ENCODE measurements at places on chromosomes 12 and 14.
A peak's percentile ranks its signal among the peaks of the same experiment; 100 is the strongest.

- no peak for DNase-seq
Measured at GRCh38 chr14:69354383-69355153, 43.5 kb downstream of the ERH start.

GRCh38 chr12:28424965-28425364 lies 234.7 kb downstream of the CCDC91 start:
- DNase-seq = no peak

DNA sequence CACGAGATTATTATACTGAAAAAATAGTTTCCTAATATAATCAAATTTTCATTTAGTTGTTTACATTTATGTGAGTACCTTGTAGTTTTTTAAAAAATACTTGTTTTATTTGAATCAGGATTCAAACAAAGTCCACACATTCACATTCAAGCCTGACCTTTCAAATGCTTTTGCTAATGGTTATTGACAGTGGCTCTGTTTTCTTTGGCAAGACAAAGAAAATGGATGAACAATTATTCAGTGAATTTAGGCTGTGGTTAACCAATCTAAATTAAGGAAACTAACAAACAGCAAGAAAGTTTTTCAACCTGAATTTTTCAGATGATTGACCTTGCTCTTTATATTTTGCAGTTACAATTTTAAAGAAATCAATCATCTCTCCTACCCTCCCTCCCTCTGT lies 9.7 kb downstream of the SLC4A8 start:
- no peak for DNase-seq

DNA sequence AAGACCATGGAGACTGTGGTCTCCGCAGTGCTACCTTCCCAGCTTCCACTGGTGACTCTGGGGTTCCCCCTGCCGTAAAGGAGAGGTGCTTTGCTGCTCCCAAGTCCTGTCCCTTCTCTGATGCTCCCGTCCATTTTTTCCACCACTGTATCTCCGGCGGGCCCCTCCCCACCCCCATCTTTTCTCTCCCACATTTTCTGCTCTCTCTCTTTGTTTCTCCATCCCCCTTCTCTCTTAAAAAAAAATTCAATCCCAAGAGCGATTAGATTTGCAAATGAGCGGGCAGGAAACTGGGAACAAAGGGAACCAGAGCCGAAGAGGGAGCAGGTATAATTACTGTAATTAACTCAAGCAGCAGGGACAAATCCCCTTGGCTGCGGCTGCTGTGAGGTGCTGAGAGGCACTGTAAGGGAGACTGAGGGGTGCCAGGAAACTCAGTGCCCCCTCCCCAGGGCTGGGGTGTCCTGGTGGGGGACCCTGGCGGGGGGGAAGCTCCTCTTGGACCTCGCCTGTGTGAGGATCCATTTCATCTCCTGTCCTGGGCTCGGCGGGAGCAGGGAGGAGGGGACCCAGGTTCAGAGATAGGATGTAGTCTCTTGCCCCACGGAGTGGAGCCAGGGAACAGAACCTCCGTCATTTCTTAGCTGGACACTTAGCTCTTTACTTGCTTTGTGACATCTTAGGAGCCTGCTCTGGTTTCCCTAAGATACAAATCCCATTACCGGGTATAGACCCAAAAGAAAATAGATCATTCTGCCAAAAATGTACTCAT lies 140.4 kb upstream of the NRXN3 start:
- DNase-seq = no peak

GRCh38 chr12:4261655-4262054 lies 11.9 kb upstream of the CCND2 start:
- DNase-seq = no peak

DNA sequence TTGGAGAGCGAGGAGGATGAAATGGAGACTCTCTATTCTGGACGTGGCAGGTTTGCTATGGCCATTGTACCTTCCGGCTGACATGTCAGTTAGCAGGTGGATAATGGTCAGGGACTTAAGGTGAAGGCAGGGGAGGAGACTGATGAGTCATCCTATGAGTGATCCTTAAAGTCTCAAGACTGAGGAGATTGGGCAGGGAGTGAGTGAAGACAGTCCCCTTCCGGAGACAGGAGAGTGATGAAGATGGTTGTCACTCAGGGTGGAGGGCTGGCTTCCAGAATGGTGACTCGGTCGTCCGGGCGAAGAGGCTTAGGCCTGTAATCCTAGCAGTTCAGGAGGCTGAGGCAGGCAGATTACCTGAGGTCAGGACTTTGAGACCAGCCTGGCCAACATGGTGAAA lies 49.8 kb upstream of the CCDC63 start:
- no peak for DNase-seq

GRCh38 chr12:102962532-102962931 lies 5.1 kb downstream of the ASCL1 start:
- peak; percentile 60 for DNase-seq

GRCh38 chr12:4281173-4281654 lies 7.7 kb downstream of the CCND2 start:
- DNase-seq = no peak

GRCh38 chr12:15928870-15929571 lies 17.9 kb downstream of the DERA start:
- DNase-seq = no peak

- no peak for DNase-seq
Measured at GRCh38 chr14:68879321-68879781, 86.5 kb upstream of the ZFP36L1 start.

GRCh38 chr12:73221836-73222235 lies 949.7 kb downstream of the TRHDE start:
- no peak for DNase-seq

DNA sequence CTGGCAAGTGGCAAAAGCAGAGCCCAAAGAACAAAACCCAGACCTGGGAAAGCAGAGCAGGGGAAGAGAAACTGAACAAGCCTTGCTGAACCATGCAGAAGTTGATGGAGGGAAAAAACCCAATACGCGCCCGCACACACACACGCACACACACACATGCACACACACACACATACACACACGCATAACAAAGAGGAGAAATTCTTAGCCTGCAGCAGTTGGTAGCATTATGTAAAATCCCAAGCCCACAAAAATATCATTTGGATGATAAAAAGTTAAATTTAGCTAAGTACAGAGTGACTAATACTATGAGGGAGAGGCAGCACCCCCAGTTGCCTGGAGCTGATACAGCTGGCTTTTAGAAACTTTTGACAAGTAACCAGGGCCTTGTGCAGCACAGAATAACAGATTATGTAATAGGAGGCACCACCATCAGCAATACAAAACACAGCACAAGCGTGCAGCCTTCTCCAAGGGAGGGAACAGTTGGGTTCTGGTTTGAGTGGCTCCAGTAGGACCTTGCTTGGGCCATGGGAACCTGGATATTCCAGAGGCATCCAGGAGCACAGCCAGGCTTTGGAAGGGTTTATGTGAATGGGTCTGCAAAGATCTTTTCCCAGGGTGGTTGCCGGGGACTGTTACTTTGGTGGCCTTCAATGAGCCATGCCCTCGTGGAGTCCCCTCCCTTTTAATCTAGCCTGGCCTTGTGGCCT lies 35.3 kb downstream of the PITPNM2 start:
- DNase-seq = no peak

GRCh38 chr14:36306836-36307235 lies 13.6 kb downstream of the MBIP start:
- DNase-seq = no peak

- DNase-seq = peak; percentile 33
Measured at GRCh38 chr12:26134540-26134939, 9.7 kb upstream of the BHLHE41 start.

DNA sequence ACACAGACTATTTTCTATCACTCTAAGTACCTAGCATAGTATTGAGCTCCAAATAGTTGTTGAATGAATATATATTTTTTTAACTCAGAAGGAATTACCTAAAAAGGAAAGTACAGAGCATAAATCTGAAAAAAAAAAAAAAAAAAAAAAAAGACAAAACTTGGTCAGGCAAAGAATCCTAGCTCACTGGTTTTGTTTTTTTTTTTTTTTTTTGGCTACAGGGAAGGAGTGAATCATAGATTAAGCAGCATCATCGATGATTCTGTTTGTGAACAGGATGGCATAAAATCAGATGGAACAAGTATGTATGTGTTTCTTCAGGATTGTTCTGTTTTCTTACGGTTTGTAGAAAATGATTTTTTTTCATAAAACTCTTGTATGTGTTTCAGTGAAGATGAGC lies 66.1 kb upstream of the BCAT1 start:
- DNase-seq = no peak

DNA sequence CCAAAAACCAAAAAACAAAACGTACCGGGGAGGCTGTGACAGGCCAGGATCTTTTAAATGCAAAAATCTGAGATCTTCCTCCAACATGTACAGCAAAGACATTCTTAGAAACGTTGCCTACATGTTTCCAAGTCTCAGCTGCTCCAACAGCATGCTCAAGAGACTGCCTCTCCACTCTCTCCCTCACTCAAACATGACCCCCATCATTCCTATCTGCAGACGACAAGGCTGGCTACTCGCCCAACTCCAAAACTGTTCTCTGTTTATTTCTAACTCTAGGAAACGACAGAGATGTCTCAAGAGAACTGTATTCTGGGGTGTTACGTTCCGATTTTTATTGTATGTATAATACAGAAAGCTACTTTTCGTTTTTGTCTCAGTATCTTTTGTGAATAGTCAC lies 57.5 kb upstream of the TMCC3 start:
- DNase-seq = no peak

- peak; percentile 57 for DNase-seq
Measured at GRCh38 chr14:105314287-105315200, at the start of gene PACS2. Gene PACS2 (plus strand): TSS chr14:105314748. CDS start chr14:105314919, 171 bp downstream.

GRCh38 chr14:34088914-34089313 lies 138.0 kb upstream of the EGLN3 start:
- DNase-seq = no peak

- DNase-seq = no peak
Measured at GRCh38 chr14:61152851-61153364, 128.2 kb downstream of the TMEM30B start.

- no peak for DNase-seq
Measured at GRCh38 chr12:127885954-127886750, 380.8 kb upstream of the TMEM132C start.

- peak; percentile 51 for DNase-seq
Measured at GRCh38 chr14:89232265-89233070, 184.6 kb downstream of the FOXN3 start.

- no peak for DNase-seq
Measured at GRCh38 chr12:22275843-22276242, 58.7 kb downstream of the ST8SIA1 start.

DNA sequence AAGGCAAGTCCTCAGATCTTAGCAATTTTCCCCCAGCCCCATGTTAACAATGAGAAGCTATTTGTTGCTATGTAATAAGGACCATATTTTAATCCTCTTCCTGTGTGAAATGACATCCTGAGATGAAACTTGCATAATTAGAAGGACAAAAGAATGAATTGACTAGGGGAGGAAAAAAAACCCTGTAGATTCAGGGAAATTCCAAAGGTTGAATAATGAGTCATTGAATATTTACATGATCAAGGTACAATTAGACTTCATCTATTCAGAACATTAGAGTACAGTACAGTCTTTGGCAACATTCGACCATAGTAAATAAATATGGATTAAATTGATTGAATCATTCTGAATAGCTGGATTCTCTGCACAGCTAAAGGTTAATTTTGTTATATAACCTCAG lies 9.4 kb downstream of the MYBPC1 start:
- DNase-seq = no peak

DNA sequence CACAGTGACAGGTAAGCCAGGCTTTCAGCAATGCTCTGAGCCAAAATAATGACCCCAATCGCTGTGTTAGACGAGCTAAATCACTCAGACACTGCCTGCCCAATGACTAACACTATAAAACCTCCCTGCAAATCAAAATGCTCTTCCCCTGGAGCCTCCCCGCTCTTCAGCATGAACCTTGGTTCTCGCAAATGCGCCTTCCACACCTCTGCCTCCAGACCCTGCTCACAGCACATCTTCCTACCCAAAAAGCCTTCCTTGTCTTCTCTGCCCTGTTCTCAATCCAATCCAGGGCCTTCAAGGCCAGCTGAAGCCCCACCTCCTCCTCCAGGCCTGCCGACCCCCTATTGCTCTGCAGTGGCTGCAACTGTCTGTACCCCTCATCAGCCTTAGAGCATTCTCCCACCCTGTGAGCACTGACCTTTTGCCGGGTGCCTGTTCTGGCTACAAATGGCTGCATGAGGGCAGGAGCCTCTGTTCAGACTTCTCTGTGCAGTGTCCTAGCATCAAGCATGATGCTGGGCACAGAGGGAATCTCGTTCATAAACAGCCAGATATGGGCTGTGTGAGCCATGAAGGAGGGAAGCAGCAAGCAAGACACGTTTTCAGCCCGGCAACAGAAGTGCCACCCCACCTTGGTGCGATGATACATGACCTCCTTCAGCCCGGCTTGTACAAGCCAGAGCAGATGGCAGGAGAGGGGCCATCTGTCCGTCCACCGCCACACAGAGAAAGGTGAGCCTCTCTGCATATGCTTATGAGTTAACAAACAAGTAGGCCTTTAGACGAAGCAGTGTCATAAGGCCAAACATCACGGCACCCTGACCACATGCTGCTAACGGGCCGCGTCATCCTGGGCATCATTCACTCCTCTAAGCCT lies 64.5 kb upstream of the DDX11 start:
- no peak for DNase-seq

DNA sequence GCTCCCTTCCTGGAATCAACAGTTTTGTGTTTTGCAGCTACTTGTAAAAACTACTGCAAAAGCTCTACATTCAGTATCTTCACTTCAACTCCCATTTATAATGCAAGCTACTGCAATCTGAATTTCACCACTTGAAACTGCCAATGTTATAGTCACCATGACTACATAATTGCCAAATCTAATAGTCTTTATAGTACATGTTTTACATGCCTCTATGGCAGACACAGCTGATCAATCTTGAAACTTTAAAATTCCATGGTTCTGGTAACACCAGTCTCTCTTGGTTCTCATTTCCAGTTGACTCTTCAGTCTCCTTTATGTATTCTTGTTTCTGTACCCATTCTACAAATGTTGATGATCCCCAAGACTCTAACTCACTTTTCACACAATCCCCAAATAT lies 185.9 kb downstream of the MED13L start:
- DNase-seq = no peak

DNA sequence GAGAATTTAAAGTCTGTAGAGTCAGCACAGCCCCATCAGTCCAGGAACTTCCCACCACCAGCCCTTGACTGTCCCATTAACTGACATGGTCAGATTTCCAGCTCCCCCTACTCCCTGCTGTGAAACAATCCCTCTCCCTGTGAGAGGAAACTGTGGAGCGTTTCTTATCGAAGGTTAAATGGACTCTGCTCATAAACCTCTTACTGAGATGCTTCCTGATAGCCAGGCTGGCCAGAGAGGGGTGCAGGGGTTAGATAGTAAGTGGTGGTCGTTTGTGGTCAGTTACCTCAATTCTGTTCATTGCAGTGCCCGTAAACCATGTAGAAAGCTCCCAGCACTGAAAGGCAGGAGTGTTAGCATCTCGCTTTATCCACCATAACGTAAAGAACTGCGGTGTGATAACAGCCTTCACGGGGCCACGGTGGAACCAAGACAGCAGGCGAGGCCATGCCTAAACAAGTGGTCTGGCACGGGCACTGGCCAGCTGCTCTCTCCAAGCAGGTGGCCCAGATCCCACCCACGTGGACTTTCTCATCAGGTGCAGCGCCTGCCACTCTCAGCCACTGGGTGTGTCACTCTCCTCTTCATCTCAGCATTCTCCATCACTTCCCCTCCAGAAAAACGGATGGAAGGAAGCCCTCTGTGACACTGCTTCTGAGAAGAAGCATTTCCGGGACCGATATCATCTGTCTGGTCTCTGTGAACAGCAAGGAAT lies 102.2 kb downstream of the FBXL14 start:
- DNase-seq = no peak
